Neural progenitor cell (in vitro differentiated cells): ENCODE measurements at places on chromosomes 7 and 10. TPM values are rescaled to one million over a fixed set of nuclear protein-coding genes. Genes with fewer than 3 reads are reported as not detected.
A peak's percentile ranks its signal among the peaks of the same experiment; 100 is the strongest.

- no peak for DNase-seq
These were observed 22.5 kb upstream of the CHRM2 start for GRCh38 chr7:136845899-136846465.

DNA sequence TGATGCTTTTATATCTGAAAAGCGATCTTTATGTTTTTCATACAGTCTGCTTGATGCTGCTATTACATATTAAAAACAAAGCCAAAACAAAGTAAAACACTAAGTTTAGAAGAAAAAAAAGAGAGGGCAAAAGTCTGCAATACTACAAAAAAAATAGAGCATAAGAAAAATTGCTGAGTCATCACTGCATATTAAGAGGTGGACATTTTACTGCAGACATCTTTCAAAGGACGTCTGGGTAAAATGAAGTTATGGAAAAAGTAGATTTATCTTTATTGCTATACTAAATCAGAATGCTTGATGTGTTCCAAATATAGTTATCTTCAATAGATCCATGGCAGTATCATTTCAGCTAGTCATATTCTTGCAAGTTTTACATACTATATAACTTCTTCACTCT lies 172.0 kb downstream of the MAGI2 start:
- no peak for DNase-seq

Gene CDC123
- 134 and 135 TPM in 2 replicates for total RNA-seq

Gene PLA2G12B
- 0.12 TPM in 1 of 2 replicates, not detected in the other for total RNA-seq

Gene CASD1
- total RNA-seq = 55.4 and 93.5 TPM in 2 replicates

- peak; percentile 15 for DNase-seq
These were observed 7.0 kb upstream of the TET1 start for GRCh38 chr10:68553138-68553537.

DNA sequence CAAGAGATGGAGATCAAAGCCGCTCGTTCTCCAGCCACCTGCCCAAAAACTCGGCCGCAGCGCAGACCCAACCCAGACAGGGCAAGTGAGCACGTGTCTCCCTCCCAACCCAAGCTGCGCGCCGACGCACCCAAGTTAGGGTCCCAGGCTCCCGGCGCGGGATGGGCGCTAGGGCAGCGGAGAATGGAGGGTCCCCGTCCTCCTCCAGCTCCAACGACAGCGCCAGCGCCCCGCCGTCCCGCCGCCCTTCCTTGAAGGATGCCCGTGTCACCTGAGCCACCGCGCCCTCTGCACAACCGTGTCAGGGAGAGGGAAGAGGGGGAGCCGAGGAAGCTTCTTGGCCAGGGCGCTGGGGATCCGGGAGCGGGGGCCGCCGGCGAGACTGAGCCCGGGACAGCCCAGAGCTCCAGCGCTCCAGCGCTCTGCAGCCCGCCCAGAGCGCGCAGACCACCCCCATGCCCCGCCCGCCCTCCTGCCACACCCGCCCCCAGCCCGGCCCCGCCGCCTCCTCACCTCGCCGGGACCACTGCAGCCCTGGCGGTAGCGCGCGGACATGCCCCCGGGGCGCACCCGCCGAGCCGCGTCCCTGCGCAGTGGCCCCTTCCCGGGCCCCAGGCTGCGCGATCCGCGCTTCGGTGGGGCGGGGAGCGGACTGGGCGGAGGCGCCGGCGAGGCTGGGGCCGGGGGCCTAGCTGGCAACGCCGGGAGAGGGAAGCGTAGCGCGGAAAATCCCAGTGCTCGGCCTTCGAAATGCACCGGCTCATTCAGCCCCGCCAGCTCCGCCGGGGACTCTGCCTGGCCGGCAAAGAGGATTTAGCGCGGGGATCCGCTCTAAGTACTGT lies at the start of gene SLC16A12:
SLC16A12 (minus strand) TSS at position 424 of the 842 bp plus-strand sequence. CDS start 73,016 bp downstream, outside the sequence.
- peak; percentile 87 for DNase-seq

GRCh38 chr7:77685233-77685632 lies 11.0 kb upstream of the RSBN1L start:
- DNase-seq = no peak

GRCh38 chr10:21926358-21926925 lies 77.1 kb downstream of the DNAJC1 start:
- no peak for DNase-seq

Gene MSMB
- not detected in 2 replicates for total RNA-seq

GRCh38 chr7:137873979-137874777 lies 27.4 kb upstream of the DGKI start:
- DNase-seq = no peak

GRCh38 chr7:69994886-69995542 lies 396.7 kb downstream of the AUTS2 start:
- DNase-seq = no peak

DNA sequence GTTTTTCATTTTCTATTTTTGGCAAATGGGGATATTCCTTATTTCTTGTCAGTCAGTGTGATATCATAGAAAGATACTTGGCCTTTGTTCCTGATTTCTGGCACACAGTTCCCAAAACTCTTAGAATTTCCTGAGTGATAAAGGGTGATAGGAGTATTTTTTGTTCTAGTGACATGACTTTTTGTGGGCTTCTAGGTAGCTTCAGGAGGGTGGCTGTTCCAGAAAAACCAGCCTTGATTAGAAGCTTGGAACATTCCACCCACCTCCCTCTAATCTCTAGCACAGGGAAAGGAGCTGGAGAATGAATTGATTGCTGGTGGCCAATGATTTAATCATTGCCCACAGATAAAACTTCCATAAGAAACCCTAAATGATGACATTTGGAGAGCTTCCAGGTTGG lies 17.2 kb upstream of the BPGM start:
- DNase-seq = no peak

DNA sequence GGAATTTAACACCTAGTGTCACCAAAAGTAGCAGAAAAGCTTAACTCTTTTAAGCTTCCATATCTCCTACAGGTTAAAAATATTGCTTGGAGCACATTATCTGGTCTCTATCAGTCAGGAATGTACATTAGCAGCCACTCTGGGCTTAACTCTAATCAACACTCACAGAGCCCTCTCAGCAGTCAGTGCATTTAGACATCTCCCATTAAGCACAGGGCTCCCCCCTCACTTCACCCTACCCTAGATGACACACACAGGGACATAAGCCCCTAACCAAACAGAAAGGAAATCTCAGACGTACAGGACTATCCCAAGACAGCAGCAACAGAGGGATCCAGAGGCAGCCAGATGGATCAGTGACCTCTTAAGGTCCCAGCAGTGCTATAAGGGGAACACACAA lies 26.4 kb downstream of the FBXW4 start:
- peak; percentile 24 for DNase-seq

DNA sequence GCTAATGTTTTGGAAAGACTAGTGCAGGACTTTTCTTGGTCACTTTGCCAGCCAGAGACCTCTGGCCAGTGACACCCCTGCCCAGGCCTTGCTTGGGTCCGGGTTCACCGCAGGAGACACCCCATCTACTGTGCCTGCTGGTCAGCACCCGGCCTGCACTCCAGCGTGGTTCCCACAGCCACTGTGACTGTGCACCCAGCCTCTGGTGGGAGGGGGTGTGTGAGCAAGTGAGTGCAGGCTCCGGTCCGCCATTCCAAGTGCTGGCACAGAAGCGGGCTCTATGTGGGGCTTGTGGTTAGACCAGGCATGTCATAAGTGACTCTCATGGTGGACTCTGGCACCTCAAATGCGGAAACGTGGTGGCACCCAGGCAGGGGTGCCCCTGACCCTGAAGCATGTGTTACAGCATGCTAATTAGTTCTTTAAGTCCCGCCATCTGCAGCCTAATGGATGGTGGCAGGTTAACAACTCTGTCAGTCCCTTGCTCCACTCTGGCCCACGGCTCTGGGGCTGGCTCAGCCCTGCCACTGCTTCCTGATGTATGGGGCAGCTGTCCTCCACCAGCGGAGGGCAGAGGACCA lies 311.9 kb upstream of the HGF start:
- DNase-seq = no peak

GRCh38 chr7:18196638-18197037 lies 169.0 kb upstream of the PRPS1L1 start:
- DNase-seq = no peak

- DNase-seq = no peak
These were observed 11.8 kb downstream of the CALML3 start for GRCh38 chr10:5536486-5537081.
